HT1080 (cell line): ENCODE measurements at places on chromosomes 2 and 18. TPM values are rescaled to one million over a fixed set of nuclear protein-coding genes. Genes with fewer than 3 reads are reported as not detected.

OTOF gene
- not detected in 2 replicates for total RNA-seq

DNA sequence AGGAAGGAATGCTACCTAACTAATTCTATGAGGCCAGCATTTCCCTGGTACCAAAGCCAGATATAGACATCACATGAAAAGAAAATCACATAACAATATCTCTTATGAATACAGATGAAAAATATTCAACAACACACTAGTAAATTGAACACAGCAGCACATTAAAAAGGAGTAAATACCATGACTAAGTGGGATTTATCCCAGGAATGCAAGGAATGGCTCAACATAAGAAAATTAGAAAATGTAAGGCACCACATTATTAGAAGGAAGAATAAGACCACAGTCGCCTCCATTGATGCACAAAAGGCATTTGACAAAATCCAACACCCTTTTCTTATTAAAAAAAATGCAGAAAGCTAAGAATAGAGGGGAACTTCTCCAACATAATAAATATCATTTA is 133.9 kb downstream of the TTC32 start:
- DNase-seq = no peak

- no peak for DNase-seq
These were observed 204.0 kb downstream of the MGAT5 start for GRCh38 chr2:134457765-134458472.

GRCh38 chr2:177635696-177636095 is 243.1 kb downstream of the AGPS start:
- no peak for DNase-seq

GRCh38 chr2:191299010-191299409 is 53.8 kb downstream of the MYO1B start:
- DNase-seq = no peak
